ENCODE measurements at places on chromosomes 1 and 21.

DNA sequence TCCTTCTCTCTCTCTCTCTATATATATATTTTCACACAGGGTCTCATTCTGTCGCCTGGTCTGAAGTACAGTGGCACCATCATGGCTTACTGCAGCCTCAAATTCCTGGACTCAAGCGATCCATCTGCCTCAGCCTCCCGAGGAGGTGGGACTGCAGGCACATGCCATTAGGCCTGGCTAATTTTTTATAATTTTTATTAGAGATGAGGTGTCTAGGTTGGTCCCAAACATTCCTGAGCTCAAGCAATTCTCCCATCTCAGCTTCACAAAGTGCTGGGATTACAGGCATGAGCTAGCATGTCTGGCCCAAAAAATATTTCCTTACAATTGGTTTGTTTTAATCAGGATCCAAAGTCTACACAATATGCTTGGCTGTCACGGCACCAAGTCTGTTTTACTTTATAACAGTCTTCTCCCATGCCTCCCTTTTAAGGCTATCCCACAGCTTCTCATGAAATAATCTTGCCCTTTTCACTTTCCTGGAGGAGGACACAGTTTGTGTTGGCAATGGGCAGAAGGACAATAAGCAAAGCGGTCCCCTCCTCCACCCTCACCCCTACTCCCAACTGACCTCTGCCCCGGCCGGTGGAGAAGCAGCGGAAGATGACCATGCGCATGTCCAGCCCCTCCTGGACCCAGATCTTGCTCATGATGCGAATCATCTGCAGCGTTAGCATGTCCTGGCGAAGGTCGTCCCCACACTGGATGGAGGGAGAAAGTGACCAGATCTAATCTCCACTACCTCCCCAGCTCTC is 28.2 kb upstream of the PPP1R15B start:
- DNase-seq: no peak

- DNase-seq: peak; percentile 100
These were observed 131.3 kb downstream of the TOMM20 start for GRCh38 chr1:234997201-234997895.

GRCh38 chr1:161173711-161174110 is 3.6 kb downstream of the B4GALT3 start:
- DNase-seq: no peak

DNA sequence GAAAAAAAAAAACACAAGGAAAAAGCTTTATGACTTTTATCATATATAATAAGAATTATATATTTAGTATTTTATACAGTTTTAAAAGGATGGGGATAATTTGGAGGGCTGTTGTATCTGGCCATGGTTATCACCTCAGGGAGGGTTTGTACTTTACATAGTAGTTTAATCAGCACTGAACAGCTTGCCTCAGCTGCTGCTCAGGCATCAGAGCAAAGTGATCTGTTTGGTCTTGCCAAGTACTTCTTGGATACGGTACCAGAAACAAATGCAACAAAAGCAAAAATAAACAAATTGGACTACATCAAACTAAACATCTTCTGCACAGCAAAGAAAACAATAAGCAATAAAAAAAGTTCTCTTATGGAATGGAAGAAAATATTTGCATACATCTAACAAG is 2.6 kb upstream of the SPTA1 start:
- DNase-seq: no peak

GRCh38 chr1:58412071-58412580 is 134.4 kb downstream of the OMA1 start:
- peak; percentile 60 for DNase-seq

DNA sequence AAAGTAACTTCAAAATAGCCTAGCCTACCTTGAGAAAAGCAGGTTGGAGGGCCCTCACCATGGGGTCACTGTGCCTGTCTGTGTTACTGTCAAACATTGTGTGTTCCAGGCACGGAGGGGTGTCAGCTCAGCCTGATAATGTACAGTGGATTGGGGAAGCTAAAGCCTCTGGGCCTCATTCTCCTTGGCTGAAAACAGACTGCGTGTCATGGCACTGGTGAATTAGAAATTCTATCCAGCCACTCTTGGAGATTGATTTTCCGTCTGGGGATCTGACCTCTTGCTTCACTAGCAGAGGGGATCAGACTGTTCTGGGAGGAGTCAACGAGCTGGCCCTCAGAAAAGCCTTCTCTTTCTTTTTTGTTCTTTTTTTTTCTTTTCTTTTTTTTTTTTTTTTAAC is 123.5 kb upstream of the HOOK1 start:
- DNase-seq: no peak

- no peak for DNase-seq
These were observed 50.3 kb downstream of the HIVEP3 start for GRCh38 chr1:41868241-41868998.

GRCh38 chr1:106249365-106249764 is 807.1 kb upstream of the PRMT6 start:
- no peak for DNase-seq

DNA sequence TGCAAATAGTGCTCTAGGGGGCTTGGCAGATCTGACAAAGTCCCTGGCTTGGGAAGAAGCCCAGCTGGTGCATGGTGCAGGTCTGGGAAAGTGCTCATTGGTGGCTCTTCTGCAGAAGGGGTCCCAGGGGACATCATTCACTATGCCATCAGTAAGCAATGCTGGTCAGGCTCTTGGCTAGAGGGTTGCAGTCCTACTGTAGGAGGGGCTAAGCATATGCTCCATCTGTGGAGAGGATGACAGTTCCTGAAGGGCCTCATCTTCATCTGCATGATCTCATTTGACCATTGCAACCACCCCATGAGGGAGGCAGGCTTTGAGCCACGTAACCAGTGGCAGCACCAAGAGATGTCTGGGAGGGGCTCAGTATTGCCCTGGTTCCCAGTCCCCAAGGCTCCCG is 31.5 kb upstream of the VASH2 start:
- no peak for DNase-seq

- no peak for DNase-seq
These were observed 40.0 kb downstream of the ROR1 start for GRCh38 chr1:63813829-63814277.

DNA sequence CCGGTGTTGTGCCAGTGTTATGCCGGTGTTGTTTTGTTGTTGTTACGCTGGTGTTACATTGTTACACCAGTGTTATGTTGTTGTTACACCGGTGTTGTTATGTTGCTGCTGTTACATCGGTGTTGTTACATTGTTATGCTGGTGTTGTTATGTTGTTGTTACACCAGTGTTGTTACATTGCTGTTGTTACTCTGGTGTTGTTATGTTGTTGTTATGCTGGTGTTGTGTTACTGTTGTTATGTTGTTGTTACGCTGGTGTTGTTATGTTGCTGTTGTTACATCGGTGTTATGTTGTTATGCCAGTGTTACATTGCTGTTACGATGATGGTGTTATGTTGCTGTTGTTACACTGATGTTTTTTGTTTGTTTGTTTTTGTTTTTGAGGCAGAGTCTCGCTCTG is 24.1 kb downstream of the H6PD start:
- DNase-seq: no peak

DNA sequence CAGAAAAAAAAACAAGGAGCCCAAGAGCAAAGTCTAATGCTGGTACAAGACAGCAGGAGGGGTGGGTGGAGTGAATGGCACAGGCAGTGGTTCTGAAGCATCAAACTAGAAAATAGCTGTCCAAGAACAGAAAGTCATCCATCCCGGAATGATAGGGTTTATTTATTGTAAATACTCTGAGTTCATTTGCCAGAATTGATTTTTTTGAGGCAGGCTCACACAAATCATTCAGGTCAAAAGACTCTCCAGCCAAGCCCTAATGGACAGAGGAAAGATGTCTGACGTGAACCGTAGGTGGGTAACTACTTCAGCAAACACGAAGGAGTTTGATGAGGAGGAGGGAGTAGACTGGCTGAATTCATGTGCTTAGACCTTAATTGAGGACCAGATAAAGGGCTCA is 13.8 kb upstream of the DISP1 start:
- DNase-seq: no peak

DNA sequence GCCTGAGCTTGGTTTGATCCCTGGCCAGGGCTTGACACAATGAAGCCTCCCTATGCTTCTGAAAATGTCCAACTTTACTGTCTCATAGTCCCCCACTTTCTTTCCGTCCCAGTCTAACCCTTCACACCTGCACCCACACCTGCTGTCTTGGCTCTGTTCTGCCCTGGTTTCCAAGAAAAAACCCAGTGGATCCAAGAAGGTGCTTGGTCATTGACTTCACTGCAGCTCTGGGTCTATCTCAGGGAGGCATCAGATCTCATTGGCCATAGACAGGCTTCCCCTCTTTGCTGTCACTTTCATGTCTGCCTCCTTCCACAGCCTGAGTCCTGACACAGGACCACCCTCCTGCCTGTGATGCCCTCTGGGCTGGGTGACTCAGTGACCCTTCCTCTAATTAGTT is 37.8 kb upstream of the ETV3 start:
- no peak for DNase-seq

DNA sequence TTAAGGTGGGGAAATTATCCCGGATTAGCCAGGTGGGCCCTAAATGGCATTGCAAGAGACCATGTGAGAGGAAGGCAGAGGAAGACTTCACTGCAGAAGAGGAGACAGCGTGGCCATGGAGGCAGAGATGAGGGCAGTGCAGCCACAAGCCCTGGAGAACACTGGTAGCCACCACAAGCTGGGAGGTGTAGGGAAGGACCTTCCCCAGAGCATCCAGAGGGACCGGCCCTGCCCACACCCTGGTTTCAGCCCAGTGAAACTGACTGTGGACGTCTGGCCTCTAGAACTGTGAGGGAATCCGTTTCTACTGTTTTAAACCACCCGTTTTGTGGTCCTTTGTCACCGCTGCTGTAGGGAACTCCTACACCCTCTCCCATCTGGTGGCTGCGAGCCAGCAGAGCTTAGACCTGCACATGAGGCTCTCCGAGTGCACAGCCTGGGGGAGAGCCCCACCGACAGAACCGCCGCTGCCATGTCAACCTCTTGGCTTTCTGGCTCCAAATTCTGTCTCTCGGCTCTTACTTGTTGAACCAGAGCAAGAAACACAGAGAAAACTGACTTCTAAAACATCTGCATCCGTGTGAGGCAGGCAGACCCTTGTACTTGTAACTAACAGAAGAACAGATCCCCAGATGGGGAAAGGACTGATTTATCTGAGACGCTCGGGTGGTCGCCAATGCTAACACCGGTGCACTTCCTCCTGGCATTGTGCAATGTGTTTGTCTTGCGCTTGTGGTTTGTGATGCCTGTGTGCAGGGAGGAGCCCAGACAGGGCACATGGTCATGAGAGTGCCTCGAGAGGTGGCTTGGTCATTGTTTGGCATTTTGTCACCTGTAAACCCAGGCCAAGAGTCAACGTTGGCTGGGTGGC is 90.8 kb upstream of the TMPRSS2 start:
- no peak for DNase-seq

Data from fibroblast of skin of scalp (primary cell).